HCT116 (cell line): ENCODE measurements at places on chromosomes 11 and 22.

DNA sequence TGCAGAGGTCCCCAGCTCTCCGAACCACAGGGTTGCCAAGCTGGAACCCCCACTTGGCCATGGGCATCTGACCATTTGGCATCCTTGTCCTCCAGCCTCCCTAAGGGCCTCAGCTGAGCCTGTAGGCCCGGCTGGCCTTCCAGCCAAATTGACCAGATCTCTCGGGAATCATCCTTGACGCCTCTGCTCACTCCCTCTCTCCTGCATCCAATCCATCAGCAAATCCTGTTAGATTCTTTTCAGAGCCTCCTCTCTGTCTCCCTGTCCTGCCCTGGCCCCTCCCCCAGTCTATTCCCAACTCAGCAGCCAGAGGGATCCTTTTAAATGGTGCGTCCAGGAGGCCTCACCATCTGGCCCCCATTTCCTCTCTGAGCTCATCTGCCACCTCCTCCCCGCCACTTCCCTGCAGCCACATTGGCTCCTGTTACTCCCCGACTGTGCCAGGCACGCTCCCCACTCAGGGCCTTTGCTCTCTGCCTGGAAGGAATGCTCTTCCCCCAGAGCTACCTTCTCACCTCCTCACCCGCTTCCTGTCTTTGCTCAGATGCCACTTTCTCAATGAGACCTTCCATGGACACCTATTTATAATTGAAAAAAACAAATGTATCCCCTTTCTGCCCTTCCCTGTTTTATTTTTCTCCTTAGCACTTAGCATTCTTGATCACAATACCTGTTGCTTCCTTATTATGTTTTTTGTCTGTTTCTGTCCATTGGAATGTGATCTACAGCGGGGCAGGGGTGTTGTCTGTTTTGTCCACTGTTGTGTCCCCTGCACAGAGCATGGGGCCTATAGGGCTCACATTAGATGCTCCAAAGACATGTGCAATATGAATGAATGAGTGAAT lies 78.1 kb downstream of the NFAM1 start:
- DNase-seq = no peak

GRCh38 chr11:130037058-130037457 lies 32.6 kb upstream of the APLP2 start:
- DNase-seq = no peak

DNA sequence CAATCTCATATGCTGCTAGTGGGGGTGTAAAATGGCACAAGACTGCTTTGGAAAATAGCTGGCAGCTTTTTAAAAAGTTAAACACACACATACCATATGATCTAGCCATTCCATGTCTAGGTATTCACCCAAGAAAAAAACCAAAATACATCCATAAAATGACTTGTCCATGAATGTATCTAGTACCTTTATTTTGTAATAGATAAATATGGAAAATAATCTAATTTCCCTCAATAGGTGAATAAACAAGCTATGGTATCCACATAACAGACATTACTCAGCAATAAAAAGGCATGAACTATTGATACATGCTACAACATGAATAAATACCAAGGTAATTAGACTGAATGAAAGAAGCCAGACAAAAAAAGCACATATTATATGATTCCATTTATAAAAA lies 22.9 kb downstream of the RNF141 start:
- DNase-seq = no peak

DNA sequence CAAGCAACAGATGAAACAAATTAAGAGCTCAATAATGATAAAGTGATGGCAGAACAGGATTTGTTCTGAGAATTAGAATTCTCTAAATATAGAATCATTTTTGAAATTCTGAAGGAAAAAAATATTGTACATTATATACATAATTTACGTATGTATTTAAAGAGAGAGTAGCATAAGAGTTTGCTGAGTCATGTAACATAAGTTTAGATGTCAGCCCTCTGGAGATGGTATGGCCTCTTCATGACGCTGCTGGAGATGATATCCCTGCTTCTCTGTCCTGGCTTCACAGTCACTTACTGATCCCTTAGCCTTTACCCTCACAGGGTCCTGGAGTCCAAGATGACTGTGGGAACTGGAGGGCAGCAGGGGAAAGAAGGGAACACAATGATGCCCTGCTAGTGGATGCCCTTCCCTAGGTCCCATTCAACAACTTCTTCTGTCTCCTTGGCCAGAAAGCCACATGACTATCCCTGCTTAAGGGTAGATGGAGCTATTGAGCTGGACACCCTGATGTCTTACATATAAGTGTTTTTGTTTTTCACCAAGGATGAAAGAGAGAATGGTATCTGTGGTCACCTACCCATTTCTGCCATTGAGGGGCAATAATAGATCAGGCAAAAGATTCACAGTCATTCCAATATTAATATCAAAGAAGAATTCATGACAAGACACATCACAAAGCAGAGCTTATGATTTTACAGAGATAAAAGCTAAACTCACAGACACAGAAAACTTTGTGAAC lies 753.1 kb downstream of the TBC1D22A start:
- DNase-seq = no peak

DNA sequence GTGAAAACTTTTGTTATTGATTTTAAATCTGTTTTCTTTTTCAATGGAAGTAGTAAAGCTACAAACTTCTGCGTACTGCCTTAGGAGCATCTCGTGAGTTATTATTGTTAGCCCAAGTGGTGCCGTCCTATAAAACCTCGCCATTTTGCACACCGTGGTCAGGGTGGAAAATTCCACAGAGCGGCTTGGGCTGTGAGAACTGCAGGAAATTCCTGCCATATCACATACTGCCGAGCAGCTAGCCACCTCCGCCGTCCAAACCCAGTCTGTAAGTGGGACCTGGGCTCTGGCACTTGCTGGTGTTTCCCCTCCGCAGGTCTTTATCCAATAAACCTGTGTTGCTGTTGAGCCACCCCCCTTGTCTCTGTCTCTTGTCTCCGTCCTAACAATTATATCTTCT lies 88.0 kb upstream of the POU2AF2 start:
- DNase-seq = no peak
